SW 1271 (cell line): ENCODE measurements at places on chromosomes 6 and 20.

DNA sequence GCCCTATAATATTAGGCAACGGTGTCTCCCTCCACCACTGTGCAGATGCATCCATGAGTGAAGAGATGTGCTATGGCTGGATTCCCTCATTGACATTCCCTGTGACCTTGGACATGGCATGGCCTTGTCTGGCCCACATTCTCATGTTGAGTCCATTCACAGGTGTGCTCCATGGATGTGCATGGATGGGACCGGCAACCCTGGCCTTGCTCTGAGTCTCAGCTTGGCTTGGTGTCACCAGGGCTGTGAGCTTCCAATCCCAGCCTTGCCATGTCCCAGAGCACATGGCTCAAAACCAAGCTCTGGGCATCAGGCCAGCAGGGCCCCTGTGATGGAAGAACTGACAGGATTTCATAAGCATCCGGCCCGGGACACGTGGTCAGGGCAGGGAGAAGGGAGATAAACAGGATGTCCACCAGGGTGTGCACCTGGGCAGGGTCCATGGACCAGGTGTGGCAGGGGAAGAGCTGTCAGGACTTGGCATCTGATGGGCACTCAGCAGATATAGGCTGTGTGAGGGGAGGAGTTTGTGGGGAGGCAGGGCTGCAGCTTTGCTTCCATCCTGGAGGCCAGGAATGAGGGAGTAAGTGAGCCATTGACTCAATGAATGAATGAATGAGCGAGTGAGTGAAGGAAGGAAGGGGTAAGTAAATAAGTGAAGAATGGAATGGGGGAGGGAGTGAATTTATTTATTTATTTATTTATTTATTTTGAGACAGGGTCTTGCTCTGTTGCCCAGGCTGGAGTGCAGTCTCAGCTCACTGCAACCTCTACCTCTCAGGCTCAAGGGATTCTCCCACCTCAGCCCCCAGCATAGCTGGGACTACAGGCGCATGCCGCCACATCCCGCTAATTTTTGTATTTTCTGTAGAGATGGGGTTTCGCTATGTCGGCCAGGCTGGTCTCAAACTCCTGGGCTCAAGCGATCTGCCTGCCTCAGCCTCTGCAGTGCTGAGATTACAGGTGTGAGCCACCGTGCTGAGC lies 15.7 kb downstream of the NRSN2 start:
- DNase-seq: peak; percentile 33

DNA sequence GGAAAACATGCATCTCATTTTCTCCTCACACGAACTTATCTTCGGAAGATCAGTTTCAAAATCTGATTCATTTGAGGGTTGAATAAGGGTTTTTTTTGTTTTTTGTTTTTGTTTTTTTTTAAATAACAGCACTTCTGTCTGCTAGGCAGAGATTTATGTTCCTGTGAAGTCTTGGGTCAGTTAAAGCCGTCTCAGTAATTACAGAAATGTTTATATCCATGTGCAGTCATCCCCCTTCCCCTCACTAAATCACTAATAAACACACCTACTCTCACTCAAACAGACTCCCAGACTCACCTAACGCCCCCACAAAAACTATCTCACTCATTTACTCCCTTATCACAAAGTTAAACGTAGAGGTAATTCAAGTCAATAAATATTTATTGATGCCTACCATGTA lies 214.2 kb upstream of the SUPT3H start:
- DNase-seq: no peak

DNA sequence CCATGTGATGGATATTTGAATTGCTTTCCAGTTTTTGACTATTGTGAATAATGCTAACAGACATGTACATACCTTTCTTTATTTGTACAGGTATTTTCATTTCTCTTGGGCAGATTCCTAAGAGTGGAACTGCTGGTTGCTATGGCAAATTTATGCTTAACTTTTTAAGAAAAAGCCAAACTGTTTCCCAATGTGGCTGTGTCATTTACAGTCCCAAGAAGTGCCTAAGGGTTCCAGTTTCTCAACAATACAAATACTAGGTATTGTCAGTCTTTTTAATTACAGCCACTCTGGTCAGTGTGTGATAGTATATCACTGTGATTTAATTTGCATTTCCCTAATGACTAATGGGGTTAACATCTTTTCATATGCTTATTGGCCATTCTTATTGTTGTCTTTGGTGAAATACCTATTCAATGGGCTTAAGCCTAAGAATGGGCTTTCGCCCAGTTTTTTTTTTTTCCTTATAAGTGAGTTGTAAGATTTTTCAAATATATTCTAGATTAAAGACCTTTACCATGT lies 10.3 kb downstream of the REPS1 start:
- DNase-seq: no peak

DNA sequence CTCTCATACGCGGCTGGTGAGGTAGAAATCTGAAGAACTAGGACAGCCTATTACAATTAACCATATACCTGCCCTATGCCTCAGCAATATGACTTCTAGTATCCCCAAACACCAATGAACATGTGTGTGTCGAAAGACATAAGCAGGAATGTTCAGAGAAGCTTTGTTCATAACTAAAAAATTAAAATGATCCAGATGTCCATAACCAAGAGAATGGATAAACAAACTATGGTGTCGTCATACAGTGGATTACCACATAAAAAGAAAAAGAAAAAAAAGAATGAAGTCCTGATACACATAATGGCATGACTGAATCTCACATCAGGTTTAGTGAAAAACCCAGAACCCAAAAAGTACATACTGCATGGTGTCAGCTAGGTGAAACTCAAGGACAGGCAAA lies 73.9 kb downstream of the MDN1 start:
- no peak for DNase-seq

DNA sequence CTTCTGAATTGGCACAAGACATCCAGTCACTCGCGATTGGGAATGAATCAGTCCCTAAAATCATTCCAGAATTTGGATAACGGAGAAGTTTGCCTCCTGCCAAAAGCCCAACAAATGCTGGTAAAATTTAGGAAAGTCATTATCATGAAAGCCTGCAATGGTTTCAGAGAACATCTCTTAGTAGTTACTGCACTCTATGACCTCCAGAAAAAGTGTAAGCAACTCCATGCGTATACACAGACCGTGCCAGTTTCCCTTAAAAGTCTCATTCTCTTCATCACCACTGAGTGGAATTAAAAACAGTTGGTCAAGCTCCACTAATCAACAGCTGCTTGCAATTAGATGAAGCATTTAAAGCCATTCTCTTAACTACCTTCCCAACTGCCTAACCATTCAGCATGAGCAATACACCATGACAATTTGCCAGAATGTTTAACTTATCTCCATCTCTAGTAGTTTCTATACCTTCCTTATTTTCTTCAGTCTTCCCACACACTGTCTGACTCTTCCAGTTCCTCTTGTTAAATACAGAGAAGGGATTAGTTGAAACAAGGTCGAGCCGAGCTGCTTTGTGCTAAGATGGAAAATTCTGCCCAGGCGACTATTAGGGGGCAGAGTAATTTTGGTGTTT lies 183.6 kb upstream of the PRDM1 start:
- DNase-seq: no peak

DNA sequence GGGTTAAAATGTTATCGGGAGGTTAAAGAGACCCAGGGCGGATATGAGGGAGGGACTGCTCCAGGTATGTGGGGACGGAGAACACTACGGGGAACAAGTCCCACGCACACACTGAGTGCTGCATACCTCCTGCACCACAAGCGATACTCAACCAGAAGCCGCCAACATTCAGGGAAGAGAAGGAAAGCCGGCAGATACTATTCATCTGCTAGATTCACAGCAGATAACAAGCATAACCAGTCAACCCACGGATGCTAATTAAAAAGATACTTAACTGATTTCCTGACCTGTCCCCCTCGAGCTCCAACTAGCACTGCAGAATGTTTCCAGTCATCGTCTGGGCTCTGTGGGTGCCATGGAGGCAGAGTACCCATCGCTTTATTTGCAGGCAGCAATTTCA lies 45.1 kb upstream of the RPS6KA2 start:
- DNase-seq: no peak

GRCh38 chr20:34163307-34163706 lies 51.3 kb upstream of the EIF2S2 start:
- no peak for DNase-seq

GRCh38 chr6:75532521-75532920 lies 38.9 kb upstream of the FILIP1 start:
- DNase-seq: no peak

GRCh38 chr6:1227600-1227934 lies 84.3 kb upstream of the FOXQ1 start:
- DNase-seq: no peak

DNA sequence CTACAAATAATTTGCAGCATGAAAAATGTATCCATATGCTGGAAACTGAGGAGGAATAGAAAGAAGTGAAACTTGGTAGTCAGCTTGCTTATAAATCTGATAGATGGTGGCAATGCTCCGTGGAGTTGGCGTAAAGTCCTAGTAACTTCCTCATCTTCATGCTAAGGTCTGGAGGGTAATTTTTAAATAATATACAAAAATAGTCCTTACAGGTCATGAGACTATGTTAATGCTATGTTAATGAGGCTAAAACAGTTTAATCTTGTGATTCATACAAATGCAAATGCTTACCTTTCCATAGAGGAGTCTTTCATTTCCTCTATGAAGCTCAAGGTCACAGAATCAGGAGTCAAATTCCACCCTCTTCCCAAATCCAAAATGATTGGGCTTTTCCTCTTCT lies 9.4 kb upstream of the CRIP3 start:
- DNase-seq: no peak

DNA sequence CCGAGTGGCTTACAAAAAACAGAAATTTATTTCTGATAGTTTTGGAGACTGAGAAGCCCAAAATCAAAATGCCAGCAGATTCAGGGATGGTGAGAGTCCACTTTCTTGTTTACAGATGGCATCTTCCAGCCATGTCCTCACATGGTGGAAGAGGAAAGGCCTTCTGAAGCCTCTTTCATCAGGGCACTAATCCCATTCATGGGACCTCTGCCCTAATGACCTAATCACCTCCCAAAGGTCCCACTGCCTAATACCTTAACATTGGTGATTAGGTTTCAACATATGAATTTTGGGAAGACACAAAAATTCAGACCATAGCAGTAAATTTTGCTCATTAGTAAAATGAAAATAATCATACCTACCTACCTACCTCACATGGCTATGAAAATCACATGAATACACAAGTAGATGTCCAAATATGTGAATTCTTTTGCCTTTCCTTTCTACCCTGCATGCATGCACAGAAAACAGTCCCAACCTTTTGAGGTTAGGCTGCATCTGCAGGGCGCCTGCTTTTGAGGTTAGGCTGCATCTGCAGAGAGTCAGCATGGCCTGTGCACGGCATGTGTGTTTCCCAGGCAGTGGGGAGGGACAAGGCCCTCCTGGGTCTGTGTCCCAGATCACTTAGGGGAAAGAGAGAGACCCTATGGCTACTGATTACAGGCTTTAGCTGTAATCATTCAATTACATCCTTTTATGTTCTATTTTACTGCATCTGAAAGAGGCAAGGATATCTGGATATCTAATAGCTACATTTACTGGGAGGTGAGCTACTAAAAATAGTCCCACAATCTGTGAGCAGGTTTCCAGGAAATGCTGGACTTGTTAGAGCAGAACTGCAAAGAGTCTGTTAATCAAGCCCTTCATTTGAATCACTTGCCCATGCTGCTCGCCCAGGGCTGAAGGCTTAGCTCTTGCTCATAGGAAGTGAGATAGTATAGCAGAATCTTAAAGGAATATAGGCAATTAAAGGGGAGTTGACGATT lies 497.7 kb upstream of the MARCKS start:
- no peak for DNase-seq

DNA sequence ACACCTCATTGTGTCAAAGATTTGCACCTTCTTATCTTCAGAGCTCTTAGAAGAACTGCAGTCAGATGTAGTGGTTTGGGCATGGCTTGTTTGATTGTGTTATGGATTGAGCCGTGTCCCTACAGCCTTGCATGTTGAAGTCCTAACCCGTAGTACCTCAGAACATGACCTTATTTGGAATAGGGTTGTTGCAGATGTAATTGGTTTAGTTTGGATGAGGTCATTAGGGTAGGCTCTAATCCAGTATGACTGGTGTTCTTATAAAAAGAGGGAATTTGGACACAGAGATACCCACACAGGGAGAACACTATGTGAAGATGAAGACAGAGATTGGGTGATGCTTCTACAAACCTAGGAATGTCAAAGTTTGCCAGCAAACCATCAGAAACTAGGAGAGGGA lies 35.4 kb upstream of the PHACTR2 start:
- DNase-seq: no peak

DNA sequence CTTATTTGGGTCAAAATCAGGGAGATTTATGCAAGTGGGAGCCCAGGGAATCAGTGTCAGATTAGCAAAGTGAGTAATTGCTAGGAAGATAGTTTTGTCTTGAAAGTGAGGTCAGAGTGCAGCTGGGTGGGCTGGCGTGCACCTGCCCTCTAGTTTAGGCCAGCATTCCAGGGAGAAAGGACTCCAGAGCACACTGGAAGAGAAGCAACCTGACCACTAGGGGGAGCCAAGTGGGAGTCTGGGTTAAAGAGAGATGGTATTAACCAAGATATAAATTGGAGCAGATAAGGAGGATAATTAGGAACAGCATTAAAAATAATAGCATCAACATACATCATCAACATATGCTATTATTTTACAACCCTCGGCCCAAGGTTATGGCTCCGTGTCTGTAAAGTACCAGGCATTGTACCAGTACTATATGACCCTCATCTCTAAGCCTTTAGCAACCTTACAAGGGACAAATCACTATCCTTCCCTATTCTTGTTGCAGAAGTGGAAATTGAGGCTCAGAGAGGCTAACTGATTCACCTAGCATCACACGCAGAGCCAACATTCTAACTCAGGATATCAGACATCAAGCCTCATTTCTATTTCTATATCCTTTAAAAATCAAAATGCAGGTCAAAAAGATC lies 57.8 kb downstream of the SLC2A10 start:
- DNase-seq: peak; percentile 44

- DNase-seq: no peak
Observed at GRCh38 chr6:164322533-164322932, 908.0 kb downstream of the QKI start.

- DNase-seq: no peak
Observed at GRCh38 chr6:13698715-13699114, 12.9 kb downstream of the RANBP9 start.

GRCh38 chr6:106300944-106301343 lies 24.6 kb downstream of the ATG5 start:
- DNase-seq: no peak

DNA sequence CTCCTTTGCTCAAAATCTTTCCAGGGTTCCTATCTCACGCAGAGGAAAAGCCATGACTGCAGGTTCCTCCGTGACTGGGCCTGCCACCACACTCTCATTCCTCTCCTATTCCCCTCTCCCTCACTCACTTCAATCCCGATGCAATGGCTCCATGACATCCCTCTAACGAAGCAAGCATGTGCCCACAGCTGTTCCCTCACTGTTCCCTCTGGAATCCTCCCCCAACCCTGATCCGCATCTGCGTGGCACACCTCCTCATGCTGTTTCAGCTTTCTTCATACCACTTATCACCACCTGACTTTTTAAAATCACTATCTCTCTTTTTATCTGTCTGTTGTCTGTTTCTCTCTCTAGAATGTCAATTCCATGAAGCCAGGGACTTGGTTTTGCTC lies 25.5 kb downstream of the ANGPT4 start:
- no peak for DNase-seq

DNA sequence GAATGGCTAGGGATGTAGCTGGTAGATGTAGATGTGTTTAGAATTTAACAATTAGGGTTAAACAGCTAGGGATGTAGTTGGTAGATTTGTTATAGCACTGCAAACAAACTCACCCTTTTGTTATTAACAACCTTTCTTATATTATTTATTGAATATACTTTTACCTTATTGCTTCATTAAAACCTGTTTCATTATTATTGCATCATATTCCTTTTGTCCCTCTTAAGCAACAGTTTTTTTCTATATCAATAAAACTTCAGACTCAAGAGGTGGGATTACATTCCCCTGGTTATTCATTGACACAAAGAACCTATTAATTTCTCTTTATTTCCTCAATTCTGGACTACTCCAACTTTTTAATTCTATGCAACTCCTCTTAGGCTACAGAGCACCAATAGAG lies 661.2 kb downstream of the EYS start:
- DNase-seq: no peak
